ENCODE measurements at places on chromosomes 2 and 18.

- no peak for DNase-seq
Measured at GRCh38 chr2:67255933-67256615, 141.1 kb upstream of the ETAA1 start.

- DNase-seq: peak; percentile 20
Measured at GRCh38 chr2:216057688-216058193, 23.9 kb downstream of the PECR start.

- DNase-seq: no peak
Measured at GRCh38 chr2:223920109-223920508, 25.0 kb downstream of the WDFY1 start.

- DNase-seq: no peak
Measured at GRCh38 chr2:43424262-43425207, 171.3 kb downstream of the THADA start.

DNA sequence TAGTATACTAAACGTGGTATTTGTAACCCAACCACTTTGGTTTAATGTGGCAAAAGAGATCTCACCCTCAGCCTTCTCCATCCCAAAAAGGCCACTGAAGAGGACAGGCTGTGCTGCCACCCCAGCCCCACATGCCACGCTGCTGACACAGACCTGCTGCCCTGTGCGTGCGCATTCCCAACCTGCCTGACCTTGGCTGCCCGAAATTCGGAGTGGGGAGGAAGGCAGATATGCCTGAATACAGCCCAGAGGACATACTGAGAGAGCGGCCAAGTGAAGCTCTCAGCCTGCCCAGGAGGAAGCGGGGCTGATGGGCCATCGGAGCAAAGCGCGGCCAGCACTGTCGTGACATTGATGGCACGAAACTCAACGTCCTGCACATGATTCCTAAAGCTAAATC, 70.0 kb downstream of the HDAC4 start:
- DNase-seq: no peak

GRCh38 chr18:78765142-78765541, 214.5 kb upstream of the SALL3 start:
- no peak for DNase-seq

DNA sequence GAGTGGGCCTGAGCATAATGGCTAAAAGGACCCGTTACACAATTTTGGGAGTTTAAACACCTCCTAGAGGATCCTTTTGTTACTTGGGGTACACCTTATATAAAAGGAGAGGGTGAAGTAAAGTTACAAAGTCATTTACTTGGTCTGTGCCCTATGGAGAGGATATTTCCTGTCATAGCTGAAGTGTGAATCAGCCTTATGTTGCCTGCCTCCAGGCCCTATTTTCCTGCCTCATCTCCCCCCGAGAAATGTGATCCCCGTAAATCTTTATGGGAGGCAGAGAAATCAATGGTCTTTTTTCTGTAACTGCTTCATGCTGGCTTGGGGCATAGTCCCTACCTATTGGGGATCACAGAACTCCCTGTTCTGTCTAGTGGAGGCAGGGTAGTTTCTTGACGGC, 906.6 kb downstream of the DSC3 start:
- DNase-seq: no peak

DNA sequence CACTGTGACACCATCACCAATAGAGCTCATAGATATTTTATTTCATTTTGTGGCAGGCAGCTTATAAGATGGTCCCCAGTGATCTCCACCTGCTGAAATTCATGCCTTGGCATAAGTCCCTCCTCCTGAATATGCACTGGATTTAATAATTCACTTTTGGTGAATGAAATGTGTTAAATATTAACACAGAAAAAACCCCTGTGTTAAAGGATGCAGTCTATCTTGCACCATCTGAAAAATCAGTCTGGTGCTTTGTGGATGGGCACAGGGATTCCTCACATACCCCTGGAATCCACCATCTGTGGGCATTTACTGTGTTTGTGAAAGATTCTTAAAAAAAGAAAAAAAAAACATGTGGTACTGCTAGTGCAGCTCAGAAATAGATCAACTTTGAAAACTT, 26.1 kb upstream of the WIPF1 start:
- DNase-seq: no peak

- no peak for DNase-seq
Measured at GRCh38 chr2:9867881-9868280, 24.6 kb downstream of the TAF1B start.

DNA sequence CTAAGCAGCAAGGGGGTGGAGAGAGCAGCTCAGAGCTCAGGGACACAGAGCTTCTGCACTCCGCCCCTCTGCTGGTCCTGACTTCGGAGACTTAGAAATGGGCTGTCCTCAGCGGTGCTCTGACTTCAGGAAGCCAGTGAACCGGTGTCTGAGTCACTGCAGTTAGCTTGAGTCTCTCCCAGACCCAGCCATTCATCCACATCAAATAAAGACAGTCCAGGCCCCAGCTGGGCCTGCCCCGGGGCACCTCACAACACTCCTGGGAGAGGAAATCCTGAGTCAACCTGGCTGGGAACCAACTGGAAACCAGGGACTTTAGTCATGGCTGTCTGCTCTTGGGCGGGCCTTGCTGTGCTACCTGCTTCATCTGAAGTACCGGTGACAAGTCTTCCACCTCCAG, 5.4 kb upstream of the ITGB6 start:
- DNase-seq: no peak

Measured in stimulated activated CD8-positive, alpha-beta memory T cell treated with anti-CD3 and anti-CD28 coated beads, Interleukin-2, amount 100 ng/mL, for 48 hours (primary cell).